ENCODE measurements at places on chromosomes 1 and 21.
A peak's percentile ranks its signal among the peaks of the same experiment; 100 is the strongest.

DNA sequence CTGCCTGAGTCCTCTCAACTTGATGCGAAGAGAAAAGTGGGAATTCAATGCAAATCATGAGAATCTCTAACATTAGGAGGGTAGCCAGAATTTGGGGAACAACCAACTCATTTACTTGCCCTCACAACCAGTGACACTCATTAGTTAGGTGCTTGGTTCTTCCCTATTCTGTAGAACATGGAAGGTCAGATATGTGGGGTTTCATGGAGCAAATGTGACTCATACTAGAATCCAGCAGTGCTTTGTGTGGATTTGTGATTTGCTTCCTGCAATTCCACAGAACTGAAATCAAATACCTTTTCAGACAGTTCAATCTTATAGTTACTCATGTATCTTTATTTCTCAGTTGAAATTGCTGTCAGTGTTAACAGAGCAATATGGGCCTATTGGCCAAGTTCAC, 6.9 kb upstream of the ETV3 start:
- no peak for DNase-seq

DNA sequence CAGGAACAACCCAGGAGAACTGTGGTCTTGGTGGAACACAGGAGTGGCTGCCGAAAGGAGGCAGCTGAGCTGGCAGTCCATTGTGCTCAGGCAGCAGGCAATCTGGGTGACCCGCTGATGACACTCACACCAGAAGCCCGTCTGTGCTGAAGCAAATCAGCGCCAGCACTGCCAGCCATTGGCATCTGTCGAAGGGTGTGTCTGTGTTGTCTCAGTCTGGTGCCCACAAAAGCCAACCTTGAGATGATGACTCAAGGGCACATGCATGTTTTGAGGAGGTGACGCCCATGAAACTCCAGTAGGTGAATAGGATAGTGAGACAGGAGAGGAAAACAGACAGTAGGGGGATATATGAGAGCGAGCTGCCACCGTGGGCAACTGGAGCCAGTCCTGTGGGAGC, 167.3 kb downstream of the KAZN start:
- DNase-seq = no peak

- DNase-seq = no peak
Measured at GRCh38 chr1:20551945-20552727, at the start of gene FAM43B. Gene FAM43B, plus strand, starts transcription at chr1:20552573. Its CDS starts 401 bp downstream, at chr1:20552974.

DNA sequence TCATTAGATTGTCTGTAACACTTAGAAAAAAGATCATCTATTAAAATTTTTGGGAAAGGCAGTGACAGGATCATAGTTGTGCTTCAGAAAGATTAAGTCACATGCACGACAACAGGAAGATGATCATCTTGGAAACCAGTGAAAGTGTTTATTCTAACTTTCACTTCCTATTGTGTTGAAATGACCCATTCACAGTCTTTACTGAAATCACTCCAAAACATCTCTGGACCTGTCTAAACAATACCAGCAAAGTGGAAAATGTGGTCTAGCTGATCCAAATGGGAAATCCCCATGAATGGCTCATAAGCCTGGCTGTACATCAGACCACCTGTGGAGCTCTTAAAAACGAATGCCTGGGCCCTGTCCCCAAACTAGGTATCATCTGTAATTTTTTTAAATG, 111.1 kb upstream of the ETV3 start:
- no peak for DNase-seq

GRCh38 chr1:19437891-19438294, 47.4 kb downstream of the CAPZB start:
- no peak for DNase-seq

- no peak for DNase-seq
Measured at GRCh38 chr1:10085076-10085475, 52.3 kb downstream of the UBE4B start.

DNA sequence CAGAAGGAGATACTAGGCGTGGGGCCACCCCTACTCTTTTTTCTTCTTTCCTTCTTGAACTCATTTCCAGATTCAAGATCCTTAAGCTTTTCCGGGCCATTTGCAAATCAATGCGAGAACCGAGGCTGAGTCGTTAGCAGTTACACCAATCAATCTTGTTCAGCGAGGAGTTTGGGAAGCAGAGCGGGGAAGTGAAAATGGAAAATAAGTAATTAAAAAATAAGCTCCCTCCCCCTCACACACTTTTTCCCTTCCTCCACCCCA, 1.7 kb upstream of the NEGR1 start:
- DNase-seq = no peak

- DNase-seq = no peak
Measured at GRCh38 chr21:39938086-39938625, 70.9 kb downstream of the PCP4 start.

DNA sequence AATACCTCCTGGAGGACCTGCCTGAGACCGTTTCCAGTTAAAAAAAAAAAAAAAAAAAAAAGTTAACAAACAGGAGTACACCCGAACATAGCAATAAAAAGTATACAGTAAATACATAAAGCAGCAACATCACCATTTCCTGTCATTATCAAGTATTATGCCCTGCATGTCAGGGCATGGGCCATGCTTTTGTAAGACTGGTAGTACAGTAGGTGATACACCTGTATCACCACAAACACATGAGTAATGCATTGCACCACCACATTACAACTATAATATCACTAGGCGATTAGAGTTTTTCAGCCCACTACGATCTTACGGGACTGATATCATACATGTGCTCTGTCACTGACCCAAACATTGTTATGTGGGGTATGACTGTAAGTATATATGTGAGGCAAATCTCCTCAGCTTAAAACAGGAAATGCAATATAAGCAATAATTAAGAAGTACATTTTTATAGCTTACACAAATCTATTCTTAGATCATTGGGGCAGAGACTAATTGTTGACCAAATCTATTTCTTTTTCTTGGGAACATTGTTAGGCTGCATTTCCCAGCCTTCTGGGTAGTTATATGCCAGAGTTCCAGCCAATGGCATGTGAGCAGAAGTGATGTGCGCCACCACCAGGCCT, 98.1 kb downstream of the PLD5 start:
- DNase-seq = no peak

DNA sequence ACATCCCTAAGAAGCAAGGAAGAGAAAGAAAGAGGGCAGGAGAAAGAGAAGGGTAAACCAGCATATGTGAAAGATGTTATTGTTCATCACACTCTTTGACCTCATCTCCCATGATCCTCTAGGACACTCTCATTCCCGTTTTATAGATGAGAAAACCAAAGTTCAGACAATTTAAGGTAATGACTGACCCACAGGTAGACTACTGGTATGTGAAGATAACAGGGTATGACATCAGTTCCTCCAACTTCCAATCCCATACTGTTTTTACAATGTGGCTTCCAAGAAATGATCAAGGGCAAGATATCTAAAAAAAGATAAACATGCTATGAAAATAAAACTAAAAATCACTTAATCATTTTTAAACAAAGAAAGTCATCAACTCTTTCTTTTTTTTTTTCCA, 95.2 kb upstream of the TNFSF4 start:
- DNase-seq = no peak

DNA sequence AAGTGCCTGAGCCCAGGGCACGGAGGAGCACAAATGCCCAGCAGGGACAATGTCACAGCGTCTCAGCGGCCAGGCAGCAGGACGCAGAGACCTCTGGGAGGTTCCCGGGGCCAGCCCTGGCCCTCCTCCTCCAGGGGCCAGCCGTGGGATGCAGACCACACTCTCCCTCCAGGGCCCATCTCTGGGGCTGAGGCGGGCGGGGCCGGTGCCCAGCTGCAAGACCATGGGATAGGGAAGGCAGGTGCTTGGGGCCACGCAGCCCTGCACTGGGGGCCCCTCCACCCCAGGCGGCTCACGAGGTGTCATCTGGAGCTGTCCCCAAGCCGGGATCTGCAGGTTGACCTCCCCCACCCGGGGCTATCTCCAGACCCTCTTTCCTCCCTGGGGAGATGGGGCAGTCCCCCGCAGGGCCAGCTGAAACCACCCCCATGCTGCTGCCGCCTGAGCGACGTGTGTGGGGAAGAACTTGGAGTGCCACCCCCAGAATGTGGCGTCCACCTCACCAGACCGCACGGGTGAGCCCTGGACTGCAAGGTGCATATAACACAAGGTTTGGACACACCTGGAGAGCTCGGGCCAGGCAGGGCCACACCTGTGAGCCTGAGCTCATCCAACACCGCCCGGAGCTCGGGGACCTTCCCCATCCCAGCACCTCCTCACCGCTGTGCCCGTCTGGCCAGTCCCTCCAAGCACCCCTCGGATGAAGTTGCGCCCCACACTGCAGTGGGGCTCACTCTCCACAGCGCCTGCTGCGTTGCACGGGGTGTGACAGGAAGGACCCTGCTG, 4.1 kb upstream of the TTLL10 start:
- DNase-seq = no peak

- no peak for DNase-seq
Measured at GRCh38 chr1:160807247-160807646, 11.3 kb downstream of the LY9 start.

GRCh38 chr1:228786361-228787129, 51.3 kb downstream of the RHOU start:
- no peak for DNase-seq

- no peak for DNase-seq
Measured at GRCh38 chr1:150997126-150997872, 9.4 kb downstream of the MINDY1 start.

DNA sequence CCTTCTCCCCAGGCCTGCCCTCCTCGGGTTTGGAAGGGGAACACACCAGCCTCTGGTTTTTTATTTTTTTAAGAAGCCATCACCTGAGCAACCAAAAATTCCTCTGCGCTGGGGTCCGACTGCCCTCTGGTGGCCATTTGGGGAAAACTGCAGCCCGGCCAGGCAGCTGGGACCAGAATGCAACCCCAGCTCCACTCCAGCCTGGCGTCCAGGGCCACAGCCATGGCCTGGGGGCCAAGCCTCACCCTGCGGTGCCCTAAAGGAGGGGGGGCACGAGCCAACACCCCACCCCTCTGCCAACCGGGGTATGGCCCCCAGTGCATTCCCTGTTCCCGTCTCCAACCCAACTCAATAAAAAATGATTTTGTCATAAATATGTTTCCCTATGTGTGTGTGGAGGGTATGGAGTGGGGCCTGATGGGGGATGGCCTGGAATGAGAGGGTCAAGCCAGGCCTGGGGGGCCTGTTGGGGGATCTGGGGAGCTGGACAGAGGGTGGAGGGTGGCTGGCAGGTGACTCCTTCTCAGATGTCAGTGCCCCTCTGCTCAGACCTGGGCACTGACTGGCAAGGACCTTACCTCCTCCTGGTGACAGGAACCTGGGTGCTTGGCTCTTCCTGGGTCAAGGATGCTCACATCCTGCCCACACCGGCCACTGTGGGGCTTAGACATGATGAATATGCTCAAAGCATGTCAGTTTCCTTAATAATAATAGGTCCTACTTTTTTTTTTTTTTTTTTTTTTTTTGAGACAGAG, 3.2 kb downstream of the GPR3 start:
- no peak for DNase-seq

- peak; percentile 35 for DNase-seq
Measured at GRCh38 chr1:181180407-181181031, 92.0 kb downstream of the IER5 start.

GRCh38 chr1:7538849-7539768, 232.0 kb upstream of the VAMP3 start:
- DNase-seq = no peak

- DNase-seq = no peak
Measured at GRCh38 chr1:97814121-97814520, 106.7 kb downstream of the DPYD start.

- no peak for DNase-seq
Measured at GRCh38 chr1:167291539-167292185, 71.0 kb downstream of the POU2F1 start.

DNA sequence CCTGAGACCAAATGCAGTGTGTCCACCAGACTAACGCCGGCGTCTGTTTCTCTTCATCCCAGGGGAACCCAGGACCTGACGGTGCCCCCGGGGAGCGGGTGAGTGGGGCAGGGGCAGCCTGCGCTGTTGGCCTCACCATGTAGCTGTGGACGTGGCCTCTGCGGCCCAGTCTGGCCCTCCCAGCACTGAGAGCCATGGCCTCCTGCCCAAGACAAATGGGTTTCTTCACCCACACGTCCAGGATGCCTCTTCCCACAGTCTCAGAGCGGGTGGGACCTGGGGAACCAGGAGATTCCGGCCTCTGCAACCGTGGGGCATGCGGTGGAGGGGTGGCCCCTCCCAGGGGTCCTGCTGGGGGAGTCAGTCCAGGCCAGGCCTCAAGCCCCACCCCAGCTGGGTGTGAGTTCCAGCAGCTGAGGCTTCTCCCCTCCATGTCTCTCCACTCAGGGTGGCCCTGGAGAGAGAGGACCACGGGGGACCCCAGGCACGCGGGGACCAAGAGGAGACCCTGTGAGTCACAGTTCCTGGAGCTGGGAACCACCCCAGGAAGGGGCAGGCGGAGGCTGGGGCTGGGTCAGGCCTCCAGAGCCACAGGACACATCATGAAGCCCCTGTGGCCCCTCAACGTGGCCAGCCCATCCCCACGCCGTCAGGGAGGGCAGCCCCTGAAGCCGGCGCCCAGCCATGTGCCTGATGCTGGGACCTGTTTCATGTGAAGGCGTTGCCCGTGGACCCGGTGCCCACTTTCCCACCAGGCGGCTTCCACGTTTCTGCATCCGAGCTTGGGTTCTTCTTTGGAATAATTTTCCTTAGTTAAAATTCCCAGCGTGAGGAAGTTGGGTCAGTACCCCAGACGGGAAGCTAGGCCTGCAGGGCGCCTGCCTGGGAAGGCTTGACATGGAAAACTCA, 11.0 kb downstream of the COL6A1 start:
- no peak for DNase-seq

DNA sequence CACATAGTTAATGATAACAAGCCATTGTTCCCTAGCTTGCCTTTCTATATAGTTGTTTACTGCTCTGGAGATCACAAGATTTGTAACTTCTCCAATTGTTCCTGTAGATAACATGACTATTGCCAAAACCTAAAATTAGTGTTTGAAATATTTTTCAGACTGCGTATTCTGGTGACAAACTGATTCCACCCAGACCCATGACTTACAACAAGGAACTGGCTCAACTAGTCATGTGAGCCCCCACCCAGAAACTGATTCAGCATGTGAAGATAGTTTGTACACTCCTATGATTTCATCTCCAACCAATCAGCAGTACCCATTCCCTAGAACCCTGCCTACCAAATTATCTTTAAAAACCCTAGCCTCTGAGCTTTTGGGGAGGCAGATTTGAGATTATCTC, 131.4 kb upstream of the BCL9 start:
- no peak for DNase-seq

GRCh38 chr1:24594328-24594598, 38.4 kb downstream of the NCMAP start:
- no peak for DNase-seq

- no peak for DNase-seq
Measured at GRCh38 chr1:89261926-89262515, 10.6 kb downstream of the GBP5 start.

Data from caudate nucleus (tissue), 63 donors.